ENCODE measurements at places on chromosomes 13 and 19. TPM values are rescaled to one million over a fixed set of nuclear protein-coding genes. Genes with fewer than 3 reads are reported as not detected.

ZNF723 gene
- not detected for total RNA-seq

NOTCH3 gene
- 13.6 TPM for total RNA-seq

DZIP1 gene
- 11.3 TPM for total RNA-seq

OR7C1 gene
- total RNA-seq: not detected

FGF22 gene
- total RNA-seq: 0.63 TPM

FARSA gene
- 69.5 TPM for total RNA-seq

JSRP1 gene
- 0.82 TPM for total RNA-seq
